Left cardiac atrium (tissue), 4 donors: ENCODE measurements at places on chromosomes 6 and 20. TPM values are rescaled to one million over a fixed set of nuclear protein-coding genes. Genes with fewer than 3 reads are reported as not detected.

The BTBD3 gene
- 27.3 TPM for total RNA-seq

The HSPA1L gene
- total RNA-seq: 1.1 TPM

The LY6G6D gene
- total RNA-seq: not detected

The ADGRF5 gene
- total RNA-seq: 37.4 TPM

The PHACTR1 gene
- 12.2 TPM for total RNA-seq

The TRIM31 gene
- total RNA-seq: not detected

The SUPT3H gene
- total RNA-seq: 3.2 TPM

The GTSF1L gene
- total RNA-seq: not detected

- DNase-seq: no peak
Observed at GRCh38 chr20:17298171-17298570, 71.3 kb downstream of the PCSK2 start.

DNA sequence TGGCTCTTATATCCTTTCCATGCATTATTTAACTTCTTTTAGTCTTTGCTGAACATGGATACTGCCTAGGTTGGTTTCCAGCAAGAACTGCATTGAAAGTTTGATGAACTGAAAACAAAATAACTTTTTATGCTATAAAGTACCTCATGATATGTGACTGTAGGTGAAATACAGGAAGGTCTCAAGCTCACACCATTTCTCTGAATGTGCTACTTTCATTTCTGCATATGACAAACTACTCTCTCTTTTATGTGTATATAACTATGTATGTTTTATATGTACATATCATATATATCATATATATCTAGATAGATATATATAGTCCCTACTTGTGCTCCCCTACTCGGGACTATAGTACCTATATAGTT, 65.9 kb downstream of the AIG1 start:
- no peak for DNase-seq

- no peak for DNase-seq
Observed at GRCh38 chr6:138230759-138231380, 12.6 kb upstream of the PBOV1 start.

DNA sequence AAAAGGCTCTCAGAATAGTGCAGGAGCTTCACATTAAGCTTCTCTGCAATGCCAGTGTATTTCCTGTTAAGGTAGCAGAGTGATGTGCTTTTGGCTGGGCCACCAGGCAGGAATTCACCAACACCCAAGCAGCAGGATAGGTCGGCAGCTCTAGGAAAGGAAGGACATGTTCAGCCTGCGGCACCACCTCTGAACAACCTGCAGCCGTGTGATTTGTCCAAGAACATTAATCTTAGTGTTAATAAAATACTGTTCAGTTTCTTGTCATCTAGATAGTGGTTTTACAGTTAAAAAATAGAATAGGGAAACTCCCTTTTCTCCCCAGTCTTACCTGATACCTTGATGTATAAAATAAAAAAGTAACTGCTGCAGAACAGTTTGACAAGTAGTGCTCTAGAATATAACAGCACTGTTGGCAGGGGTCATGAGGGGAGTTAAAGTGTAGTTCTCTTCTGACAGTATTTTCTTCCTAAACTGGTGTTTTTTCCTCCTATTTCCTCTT, 18.8 kb downstream of the ZNF292 start:
- DNase-seq: no peak

DNA sequence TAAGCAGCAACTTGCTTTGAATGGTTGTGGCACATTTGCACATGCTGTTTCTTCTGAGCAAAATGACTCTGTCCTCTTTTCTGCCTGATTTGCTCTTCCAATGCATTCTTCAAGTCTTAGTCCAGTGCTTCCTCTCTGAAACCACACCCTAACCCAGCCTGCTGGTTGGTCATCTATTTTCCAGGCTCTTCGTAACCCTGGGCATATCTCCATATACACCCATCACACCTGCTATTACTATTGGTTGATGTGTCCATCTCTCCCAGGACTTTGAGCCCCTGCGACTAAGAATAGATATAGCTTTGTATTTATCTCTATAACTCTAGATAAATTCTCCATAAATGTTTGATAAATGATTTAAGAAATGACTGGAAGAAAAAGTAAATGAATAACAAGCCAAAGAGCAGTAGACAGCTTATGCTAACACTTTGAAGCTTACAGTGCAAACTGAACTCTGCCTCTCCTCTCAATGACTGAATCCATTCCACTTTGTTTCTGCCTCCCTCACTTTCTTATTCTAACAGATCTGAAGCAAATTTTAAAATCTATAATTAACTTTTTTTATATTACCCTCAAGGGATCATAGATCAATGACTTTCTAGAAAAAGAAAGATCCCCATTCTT, 59.7 kb upstream of the NT5E start:
- DNase-seq: no peak

DNA sequence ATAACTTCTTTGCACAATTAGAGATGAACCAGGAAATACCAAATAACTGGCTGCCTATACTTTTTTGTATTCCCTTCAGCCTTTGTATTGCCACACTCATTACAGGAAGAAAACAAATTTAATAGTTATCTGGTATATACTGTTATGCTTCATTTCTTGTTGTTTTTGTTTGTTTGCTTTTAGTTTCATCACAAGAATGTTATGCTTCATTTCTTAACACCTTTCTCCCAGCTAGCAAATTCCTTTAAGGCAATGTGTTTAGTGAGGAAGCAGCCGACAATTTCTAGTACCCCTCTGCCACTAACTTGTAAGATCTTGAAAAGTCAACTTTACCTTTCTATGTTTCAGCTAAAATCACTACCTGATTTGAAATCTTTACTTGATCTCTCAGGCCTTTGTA, 1.4 kb downstream of the NCOA6 start:
- DNase-seq: no peak

DNA sequence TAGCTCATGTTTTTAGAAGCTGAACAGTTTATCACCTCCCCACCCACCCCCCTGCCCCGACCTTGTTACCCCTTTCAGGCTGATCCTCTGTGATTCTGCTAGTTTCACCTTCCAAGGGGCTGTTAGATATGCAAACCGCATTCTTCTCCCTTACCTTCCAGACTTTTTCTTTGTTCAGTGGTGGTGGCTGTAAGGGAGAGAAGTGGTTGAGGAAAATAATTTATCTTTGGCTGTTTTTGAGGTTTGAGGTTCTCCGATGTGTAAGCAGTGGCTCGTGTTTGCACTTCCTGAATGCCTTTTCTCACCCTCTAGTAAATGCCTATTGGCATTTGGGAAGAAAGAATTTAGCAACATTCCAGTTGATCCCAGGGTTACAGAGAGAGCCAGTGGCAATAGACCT, 69.4 kb upstream of the KCNG1 start:
- no peak for DNase-seq

GRCh38 chr6:22596011-22596410, 26.6 kb downstream of the HDGFL1 start:
- no peak for DNase-seq

- no peak for DNase-seq
Observed at GRCh38 chr20:36779656-36780025, 6.1 kb upstream of the DSN1 start.

- DNase-seq: no peak
Observed at GRCh38 chr20:50915424-50915823, 15.8 kb downstream of the ADNP start.

GRCh38 chr6:51203504-51203903, 384.8 kb downstream of the TFAP2B start:
- no peak for DNase-seq

- peak; percentile 51 for DNase-seq
Observed at GRCh38 chr20:60057866-60058807, 99.9 kb downstream of the CDH26 start.

DNA sequence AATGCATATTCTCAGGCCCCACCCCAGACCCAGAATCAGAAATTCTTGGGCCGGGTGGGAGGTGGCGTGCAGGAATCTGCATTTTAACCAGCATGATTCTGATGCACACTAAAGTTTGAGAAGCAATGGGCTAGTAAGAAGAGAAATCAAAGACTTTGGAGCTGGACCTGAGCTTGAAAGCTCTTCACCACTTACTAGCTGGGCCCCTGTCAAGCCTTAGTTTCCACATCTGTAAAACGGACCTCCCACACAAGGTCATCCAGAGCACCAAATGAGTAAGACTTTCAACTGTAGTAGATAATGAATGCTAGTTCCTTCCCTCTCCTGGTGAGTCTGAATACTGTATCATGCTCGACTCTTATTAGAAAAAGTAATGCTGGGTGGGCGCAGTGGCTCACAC, 87.0 kb downstream of the TBC1D7 start:
- DNase-seq: no peak

DNA sequence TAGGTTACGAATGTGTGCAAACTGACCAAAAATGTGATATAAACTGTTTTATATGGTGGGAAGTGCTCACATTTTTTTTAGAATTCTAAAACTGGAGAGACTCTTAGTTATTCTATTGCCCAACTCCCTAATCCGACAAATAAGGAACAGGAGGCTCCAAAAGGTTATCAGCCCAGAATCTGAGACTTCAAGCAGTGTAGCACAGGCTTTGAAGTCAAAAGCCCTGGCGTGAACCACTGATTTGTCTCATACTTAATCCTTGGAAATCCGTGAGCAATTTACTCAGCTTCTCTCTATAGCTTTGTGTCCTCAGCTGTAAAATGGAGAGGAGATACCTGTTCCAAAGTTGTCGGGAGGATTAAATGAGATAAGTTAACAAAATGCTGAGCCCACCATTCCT, 368.8 kb upstream of the SASH1 start:
- no peak for DNase-seq

GRCh38 chr6:155130161-155130853, 133.5 kb upstream of the CLDN20 start:
- no peak for DNase-seq

DNA sequence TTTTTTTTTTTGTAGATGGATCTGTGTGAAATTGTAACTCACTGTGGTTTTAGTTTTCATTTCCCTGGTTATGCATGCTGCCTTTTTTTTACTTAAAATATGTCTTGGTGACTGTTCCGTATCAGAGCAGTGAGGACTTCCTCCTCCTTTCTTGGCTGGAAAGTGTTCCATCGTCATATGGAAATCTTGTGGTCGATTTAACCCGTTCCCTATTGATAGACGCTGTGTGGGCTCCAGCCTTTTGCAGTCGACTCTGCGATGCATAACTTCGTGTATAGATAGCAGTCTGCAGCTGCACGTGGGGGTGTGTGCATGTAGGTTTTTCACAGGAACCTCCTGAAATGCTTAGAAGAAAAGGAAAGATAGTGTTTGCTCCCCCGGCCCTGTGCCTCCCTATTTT, 28.1 kb upstream of the PNPLA1 start:
- DNase-seq: no peak

GRCh38 chr6:21438237-21438985, 155.1 kb upstream of the SOX4 start:
- no peak for DNase-seq

- DNase-seq: no peak
Observed at GRCh38 chr6:130118236-130118635, 99.9 kb downstream of the L3MBTL3 start.

GRCh38 chr20:11451793-11452291, 465.9 kb upstream of the BTBD3 start:
- DNase-seq: no peak

- DNase-seq: no peak
Observed at GRCh38 chr6:139533573-139534471, 159.4 kb upstream of the CITED2 start.

DNA sequence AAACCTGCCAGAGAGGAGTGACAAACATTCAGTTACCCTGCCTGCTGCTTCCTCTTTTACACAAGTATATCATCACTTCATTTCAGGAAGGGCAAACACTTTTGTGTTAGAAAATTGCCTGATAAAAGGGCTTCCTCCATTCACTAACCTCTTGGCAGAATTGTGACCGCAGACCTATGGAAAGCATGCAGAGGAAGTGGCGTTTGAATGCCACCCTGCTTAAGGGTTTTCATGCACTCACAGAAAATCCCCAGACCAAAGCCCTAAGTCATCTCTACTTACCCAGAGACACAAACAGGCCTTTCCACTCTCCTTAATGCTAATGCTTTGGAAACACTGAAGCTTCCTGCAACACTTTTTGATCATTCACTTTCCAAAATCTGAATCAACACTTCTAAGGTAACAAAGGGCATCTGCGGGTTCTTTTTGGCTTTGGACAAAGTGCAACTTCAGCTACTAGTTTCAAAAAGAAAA, 22.1 kb upstream of the RALGAPA2 start:
- no peak for DNase-seq

DNA sequence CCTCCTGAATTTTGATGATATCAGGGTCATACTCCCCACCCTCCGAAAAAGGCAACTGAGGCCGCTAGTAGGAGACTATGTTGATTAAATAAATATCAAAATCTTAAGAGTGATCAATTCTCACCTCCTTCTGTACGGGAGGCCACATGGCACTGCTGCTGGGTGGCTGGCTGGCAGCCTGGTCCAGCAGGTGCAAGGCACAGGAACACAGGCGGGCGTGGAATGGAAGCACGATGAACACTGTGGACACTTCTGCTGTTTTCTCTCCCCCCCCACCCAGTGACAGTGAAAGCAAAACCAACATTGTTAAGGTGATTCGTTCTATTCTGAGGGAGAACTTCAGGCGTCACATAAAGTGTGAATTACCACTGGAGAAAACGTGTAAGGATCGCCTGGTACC, 9.7 kb upstream of the CLDN20 start:
- DNase-seq: no peak

DNA sequence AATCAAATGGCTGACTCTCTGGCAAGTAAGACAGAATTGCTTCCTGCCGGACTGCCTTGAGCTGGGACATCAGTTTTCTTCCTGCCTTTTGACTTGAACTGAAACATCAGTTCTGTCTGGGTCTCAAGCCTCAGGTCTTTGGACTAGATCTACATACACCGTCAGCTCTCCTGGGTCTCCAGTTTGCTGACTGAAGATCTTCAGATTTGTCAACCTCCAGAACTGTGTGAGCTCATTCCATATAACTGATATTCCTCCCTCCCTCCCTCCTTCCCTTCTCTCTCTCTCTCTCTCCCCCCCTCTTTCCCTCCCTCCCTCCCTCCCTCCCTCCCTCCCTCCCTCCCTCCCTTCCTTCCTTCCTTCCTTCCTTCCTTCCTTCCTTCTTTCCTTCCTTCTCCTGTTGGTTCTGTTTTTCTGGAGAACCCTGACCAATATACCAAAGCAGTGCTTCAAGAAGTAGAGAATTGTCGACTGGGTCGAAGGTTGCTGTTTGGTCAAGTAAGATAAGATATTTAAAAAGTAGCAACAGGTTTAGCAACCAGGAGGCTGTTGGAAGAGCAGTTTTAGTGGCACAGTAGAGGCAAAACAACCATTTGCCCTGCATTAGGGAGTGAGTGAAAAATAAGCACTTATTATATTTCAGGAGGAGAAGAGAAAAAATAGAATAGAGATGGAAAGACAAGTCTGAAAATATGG, 33.1 kb upstream of the CMTR1 start:
- no peak for DNase-seq

DNA sequence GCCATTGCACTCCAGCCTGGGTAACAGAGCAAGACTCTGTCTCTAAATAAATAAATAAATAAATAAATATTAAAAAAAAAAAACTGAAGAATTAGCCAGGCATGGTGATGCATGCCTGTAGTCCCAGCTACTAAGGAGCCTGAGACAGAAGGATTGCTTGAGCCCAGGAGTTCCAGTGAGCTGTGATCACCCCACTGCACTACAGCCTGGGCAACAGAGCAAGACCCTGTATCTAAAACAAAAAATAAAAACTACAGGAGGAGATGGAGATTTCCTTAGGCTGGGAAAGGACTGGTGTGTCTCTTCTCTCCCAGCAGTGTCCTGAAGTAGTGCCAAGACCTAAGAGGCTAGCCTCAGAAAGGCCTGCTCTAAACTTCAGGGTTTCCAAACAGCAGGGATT, 8.1 kb upstream of the GTF3C6 start:
- no peak for DNase-seq

GRCh38 chr6:156110249-156110648, 654.6 kb upstream of the NOX3 start:
- DNase-seq: no peak

GRCh38 chr6:21742238-21742660, 148.7 kb downstream of the SOX4 start:
- no peak for DNase-seq

GRCh38 chr6:100347901-100348550, 116.7 kb downstream of the SIM1 start:
- DNase-seq: no peak
